ENCODE measurements at places on chromosomes 1 and 21.

DNA sequence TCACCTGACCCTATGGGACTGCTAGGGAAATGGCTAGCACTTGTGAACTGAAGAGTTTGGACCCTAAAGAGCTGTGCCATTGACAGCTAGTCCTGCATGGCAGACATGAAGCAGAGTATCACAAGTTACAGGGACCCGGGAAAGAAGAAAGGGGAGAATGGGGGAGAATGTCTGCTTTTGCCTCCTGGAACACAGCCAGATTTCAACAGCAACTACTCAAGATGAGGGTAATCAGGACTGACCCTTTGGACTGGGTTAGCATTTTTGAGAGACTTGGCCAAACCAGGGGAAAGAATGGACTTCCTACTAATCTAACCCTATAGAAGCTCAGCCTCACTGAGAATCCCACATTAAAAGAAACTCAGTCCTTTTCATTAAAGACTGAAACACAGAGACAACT lies 8.7 kb upstream of the UTP25 start:
- no peak for DNase-seq

GRCh38 chr1:5338466-5338865 lies 653.8 kb downstream of the NPHP4 start:
- no peak for DNase-seq

GRCh38 chr1:241592273-241592958 lies 47.8 kb downstream of the CHML start:
- no peak for DNase-seq

DNA sequence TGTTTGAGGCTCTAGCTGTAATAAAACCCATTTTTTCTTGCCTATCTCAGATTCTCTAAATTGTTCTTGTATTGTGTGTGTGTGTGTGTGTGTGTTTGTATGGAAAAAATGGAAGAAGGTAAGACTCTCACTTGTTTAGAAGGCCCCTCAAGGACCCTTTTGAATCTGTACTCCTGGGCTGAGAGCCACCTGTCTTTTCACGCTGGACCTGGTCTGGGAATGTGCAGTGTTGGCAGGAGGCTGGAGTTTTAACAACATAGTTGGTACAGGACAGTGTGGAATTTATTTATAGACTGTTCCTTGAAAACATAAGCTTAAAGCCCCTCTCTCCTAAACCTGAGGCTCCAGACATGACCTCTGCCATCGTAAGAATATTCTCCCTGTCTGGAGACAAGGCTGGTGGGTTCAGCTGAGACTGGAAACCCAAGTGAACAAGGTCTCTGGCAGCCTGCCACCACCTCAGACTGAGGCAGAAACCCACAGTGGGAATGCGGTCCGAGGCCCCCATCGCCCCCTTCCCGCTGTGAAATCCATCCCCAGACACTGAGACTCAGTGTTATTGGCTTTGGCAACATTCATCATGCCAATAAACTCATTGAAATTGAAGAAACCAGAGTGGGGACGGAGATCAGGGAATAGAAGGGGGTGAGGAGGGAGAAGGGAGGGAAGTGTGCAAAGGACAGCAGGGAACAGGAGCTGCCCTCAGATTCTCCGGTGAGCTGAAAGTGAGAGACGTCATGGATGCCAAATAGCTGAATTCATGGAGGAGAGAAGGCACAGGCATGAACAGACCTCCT lies 24.6 kb upstream of the PLXNA2 start:
- no peak for DNase-seq

DNA sequence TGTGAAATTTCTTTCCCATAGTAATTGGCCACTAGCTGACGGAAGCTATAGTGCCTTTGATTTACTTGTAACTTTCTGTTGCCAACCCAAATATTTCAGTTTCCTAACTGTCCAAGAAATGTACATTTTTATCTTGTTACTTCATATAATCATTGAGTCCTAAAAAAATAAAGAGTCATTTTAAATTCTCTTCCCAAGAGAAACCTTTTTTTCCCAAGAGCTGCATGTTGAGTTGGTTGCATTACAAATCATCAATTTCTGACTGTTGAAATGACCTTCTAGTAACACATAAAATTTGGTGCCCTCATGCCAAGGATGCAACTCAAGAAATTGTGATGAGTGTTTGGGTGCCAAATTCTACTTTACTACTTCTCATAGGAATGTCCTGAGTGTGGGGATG lies 61.0 kb downstream of the HMCN1 start:
- DNase-seq = no peak

DNA sequence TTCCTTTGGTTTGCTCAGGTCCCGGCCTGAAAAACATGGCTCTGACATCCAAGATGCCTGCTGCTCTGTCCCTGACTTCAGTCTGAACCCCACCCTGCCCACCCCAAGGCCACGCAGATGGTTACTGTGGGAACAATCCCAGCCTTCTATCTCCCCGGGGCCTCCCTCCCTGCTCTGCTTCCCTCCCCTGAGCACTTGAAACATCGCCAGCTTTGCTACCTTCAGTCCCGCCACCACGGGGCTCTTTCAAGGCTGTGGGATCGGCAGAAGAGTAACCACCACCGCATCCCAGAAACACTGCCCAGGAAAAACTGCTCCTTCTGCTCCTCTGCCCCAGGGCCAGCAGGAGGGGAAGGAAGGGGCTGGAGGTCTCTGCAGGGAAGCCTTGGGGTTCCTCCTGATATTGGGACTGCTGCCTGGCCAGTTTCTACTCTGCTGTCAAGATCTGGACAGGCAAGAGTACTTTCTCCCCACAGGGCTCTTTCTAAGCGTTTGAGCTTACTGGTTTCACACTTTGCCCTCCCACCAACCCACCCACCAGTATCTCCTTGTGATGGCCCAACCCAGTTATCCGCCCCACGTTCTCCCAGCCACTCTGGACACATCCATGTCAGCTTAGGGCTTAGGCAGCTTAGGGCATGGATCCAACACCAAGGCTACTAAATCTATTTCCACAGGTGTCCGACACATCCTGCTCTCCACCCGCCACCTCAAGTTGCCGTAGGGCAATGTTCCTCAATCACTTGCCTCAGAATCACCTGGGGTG lies 8.4 kb downstream of the ETNK2 start:
- no peak for DNase-seq

- DNase-seq = no peak
Observed at GRCh38 chr21:32371913-32372314, 20.9 kb downstream of the URB1 start.

DNA sequence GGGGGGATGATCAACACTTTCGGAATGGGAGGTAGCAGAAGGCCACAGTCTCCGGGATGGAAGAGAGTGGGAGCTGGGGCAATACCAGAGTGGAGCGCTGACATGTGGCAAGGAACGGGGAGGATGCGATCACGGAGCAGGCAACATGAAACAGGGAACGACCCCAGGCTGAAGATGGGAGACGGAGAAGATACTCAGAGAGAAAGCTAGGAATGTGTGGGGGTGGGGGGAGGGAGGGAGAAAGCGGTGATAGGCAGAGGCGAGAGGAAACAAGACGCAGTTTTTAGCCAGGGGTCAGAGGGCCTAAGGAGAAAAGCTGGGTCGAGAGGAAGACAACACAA lies 577 bp downstream of the RAB3GAP2 start:
- no peak for DNase-seq

DNA sequence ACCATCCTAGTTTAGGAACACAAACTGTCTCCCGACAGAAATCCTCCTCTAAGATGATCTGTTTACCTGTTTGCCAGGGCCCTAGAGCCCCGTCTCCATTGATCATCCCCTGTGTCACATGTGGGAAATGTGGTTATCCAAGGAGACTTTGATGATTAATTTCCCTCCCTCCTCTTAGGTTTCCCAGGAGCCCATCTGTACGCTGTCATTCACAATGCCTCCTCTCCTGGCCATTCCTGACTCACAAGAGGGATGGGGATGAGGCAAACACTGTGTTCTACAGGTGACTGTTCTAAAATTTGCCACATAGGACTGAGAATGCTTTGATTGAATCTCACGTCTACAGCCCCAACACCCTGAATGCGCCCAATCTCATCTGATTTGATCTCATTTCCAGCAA lies 50.0 kb downstream of the TNR start:
- no peak for DNase-seq

- DNase-seq = no peak
Observed at GRCh38 chr1:87084244-87084836, 169.9 kb downstream of the HS2ST1 start.

- DNase-seq = no peak
Observed at GRCh38 chr1:42305639-42306038, 29.4 kb downstream of the FOXJ3 start.

Measured in activated T-helper 1 cell treated with anti-CD3 and anti-CD28 coated beads, Interleukin-2, amount 50 U/mL, for 16 hours (primary cell).